Stimulated activated CD8-positive, alpha-beta memory T cell treated with anti-CD3 and anti-CD28 coated beads, Interleukin-2, amount 100 ng/mL, for 1 hour (primary cell): ENCODE measurements at places on chromosomes 2 and 18.

DNA sequence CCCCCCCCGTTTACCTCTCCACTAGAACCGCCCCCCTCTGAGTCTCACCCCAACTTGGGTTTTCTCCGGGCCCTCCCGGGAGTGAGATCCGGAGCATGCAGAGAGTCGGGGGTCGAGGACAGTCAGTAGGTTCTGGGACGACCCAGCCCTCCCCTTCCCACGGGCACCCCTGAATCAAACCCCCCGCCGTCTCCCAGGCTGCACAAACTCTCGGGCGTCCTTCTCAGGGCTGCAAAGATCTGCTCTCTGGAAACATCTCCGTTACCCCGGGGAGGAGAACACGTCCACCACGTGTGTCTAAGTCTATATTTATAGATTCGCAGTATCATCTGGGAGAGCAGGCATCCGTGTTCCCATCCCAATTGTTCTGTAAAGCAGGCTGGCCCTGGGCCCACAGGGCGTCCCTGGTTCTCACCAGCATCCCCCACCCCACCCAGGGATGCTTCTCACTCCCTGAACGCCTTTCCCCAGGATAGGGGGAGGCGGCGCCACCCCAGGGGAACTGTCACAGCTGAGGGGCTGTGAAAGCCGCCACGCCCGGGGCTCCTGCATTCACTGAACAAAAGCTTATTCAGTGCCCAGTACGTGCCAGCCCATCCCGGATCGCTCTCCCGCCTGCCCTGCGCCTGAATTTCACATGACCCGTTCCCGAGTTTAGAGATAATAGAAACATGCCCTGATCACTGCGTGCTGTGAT lies 765 bp upstream of the DIPK1C start:
- no peak for DNase-seq

DNA sequence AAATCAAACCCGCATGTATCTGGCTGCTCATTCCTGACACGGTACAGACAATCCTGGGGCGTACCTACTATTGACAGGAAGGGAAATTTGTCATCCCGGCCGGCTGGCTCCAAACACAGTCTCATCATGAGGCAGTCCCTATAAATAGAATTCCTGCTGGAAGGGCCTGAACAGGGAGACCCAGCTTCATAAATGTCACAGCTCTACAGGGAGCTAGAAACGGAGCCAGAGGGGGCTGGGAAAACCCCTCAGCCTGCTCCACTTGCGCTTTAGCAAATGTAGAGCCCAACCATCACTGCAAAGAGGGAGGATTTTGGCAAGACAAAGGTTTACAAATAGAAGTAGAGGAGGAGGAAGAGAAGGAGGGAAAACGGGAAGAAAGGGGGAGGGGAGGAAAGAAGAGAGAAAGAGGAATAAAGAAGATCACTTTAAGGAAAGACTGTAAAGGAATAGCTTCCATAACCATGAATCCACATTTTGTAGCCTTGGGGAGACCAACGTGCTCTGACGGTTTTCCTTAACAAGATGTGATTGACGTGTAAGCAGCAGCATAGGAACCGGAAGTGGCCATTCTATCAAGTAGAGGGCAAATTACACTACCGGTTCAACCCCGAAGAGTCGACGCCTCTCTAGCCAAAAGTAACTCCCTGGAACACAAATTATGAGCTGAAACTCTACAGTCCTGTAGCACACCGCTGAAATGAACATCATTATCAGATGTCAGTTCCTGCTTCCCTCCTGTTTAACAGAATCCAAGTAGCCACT lies 56.8 kb upstream of the TTN start:
- DNase-seq = no peak

- DNase-seq = no peak
Measured at GRCh38 chr2:44389895-44390294, 28.1 kb downstream of the CAMKMT start.

DNA sequence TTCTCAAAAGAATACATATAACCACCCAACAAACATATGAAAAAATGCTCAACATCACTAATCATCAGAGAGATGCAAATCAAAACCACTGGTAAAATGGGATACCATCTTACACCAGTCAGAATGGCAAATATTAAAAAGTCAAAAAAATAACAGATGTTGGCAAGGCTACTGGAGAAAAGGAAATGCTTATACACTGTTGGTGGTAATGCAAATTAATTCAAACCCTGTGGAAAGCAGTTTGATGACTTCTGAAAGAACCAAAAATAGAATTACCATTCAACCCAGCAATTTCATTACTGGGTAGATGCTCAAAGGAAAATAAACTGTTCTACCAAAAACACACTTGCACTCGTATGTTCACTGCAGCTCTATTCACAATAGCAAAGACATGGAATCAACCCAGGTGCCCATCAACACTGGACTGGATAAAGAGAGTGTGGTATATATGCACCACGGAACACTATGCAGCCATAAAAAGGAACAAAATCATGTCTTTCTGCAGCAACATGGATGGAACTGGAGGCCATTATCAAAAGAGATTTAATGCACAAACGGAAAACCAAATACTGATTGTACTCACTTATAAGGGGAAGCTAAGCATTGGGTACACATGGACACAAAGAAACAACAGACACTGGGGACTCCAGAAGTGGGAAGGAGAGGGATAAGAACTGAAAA lies 38.8 kb downstream of the NCKAP1 start:
- no peak for DNase-seq

GRCh38 chr18:61946449-61946848 lies 53.6 kb upstream of the RNF152 start:
- DNase-seq = no peak

GRCh38 chr2:55134316-55134706 lies 84.1 kb upstream of the RTN4 start:
- DNase-seq = no peak

GRCh38 chr2:10165282-10165681 lies 42.7 kb downstream of the RRM2 start:
- no peak for DNase-seq

DNA sequence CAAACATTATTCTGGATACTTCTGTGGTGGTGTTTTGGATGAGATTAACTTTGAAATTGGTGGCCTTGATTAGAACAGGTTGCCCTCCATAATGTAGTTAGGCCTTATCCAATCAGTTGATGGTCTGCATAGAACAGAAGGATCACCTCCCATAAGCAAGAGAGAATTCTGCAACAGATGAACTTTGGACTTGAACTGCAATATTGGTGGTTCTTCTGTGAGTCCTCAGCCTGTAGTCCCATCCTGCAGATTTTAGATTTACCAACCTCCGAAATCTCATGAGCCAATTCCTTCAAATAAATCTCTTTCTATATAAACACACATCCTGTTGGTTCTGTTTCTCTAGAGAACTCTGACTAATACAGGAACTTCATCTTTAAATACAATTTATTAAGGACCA lies 81.9 kb downstream of the IRS1 start:
- DNase-seq = no peak

DNA sequence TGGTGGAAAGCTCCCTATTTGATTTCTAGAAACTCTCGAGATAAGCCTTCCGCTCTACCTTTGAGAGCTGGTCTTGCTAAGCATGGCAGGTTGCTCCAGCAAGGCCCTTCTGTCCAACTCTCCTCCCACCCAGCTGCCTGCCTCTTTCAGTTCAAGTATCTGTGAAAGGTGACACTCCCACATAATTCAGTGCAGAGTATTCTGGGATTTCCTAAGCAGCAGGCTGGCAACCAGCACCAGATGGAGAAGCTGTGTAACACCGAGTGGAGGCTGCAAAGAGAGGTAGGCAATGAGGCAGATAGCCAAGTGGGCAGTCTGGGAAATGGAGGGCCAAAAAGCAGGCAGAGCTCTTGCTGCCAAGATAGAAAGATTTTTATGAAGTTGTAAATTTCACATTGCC lies 88.4 kb upstream of the CAVIN2 start:
- no peak for DNase-seq

DNA sequence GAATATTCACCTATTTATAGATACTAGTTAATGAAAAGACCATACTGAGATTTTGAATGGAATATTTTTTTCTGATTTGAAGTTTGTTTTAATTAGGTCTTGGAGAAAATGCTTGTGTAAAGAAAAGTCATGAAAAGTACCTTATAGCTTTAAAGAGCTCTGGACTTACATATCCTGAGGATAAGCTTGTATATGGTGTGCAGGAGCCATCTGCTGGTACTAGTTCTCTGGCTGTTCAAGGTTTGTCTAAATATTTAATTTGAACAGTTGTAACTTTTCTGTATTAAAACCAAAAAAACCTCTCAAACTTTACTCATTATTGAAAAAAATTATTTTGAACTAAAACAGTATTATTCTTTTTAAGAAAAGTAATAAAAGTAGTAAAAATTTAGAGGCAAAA lies 50.1 kb downstream of the UBR3 start:
- no peak for DNase-seq

DNA sequence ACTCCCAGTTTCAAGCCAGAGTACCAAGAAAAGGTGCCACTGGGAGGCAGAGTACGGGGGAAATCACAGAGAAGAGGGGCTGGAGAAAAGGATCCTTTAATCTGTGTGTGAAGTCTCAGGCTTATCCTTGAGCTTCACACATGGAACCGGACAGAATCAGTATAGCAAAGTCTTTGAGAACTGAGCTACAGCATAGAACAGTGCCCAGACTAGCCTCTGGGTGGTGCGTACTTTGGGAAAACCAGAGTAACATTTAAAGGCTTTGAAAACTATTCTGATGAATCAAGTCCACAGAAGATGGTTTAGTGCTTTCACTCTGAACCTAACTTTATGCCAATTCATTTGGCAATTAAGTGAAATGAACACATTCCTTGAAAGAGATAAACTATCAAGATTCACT lies 83.1 kb downstream of the BABAM2 start:
- DNase-seq = no peak

GRCh38 chr18:39326772-39327171 lies 1761.2 kb upstream of the CELF4 start:
- DNase-seq = no peak

GRCh38 chr18:73690222-73690621 lies 457.4 kb downstream of the FBXO15 start:
- DNase-seq = no peak

GRCh38 chr2:39464864-39465263 lies 27.8 kb upstream of the MAP4K3 start:
- no peak for DNase-seq

GRCh38 chr18:58671632-58672564 lies 633 bp downstream of the MALT1 start:
- DNase-seq = no peak

- DNase-seq = no peak
Measured at GRCh38 chr2:110858135-110858725, 125.9 kb downstream of the ACOXL start.
